ENCODE measurements at places on chromosomes 7 and 10. TPM values are rescaled to one million over a fixed set of nuclear protein-coding genes. Genes with fewer than 3 reads are reported as not detected.
A peak's percentile ranks its signal among the peaks of the same experiment; 100 is the strongest.

DNA sequence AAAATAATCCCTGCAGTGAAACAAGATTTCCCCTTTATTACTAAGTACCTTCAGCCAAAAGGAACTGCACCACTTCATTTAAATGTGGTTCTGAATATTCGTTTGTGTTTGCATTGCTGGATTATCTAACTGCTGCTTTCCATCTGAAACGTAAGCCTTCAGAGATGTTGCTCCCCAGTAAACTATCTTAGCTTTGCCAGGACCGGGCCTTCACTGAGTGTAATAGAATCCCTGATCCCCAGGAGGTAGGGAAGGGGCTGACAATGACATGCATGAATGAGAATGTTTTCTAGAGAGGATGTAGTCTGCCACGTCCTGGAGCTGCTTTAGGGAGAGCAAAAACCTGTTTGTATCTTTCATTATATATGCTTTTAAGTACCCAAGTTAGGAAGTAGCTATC lies 19.5 kb upstream of the INSYN2A start:
- H3K27me3 ChIP-seq, result no peaks in the 10 kb centered on the region
- no peaks in the 10 kb centered on the region for H3K36me3 ChIP-seq
- no peak overlapping the region for H3K27ac ChIP-seq
- no peaks in the 10 kb centered on the region for H3K4me1 ChIP-seq
- no peak overlapping the region for H3K4me3 ChIP-seq

DNA sequence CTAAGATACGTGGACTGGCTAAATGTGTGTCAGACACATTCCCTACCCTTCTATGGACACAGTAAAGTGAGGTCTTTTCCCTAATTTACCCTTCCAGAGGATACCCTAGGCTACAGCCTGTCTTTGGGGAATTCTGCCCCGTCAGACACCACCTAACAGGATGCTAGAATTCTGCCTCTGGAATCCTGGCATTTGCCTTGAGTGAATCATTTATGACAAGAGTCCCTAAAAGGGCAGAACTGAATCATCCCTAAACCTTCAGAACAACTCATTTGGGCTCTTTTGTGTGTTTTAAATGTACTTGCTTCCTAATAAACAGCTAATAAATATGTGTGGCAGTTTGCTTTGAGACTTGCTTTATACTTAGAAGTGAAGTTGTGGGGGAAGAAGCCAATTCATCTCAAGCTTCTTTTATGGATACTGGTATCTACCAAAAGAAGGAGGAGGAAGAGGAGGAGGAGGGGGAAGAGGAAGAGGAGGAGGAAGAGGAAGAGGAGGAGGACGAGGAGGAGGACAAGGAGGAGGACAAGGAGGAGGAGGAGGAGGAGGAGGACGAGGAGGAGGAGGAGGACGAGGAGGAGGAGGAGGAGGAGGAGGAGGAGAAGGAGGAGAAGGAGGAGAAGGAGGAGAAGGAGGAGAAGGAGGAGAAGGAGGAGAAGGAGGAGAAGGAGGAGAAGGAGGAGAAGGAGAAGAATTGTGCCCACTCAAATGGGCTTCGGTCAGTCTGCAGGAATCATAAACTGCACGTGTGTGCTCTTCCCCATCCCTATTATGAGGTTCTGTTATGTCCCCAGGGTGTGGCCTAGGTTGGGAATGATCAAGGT lies 27.1 kb downstream of the PARP12 start:
- H3K36me3 ChIP-seq, result peaks cover 5% of the 10 kb centered on the region
- H3K4me1 ChIP-seq, result peaks cover 5% of the 10 kb centered on the region
- no peak for DNase-seq
- H3K4me3 ChIP-seq, result no peak overlapping the region

CDC14C gene
- not detected for total RNA-seq

GRCh38 chr10:77286531-77287508 lies 350.8 kb downstream of the KCNMA1 start:
- peak; percentile 4 for DNase-seq
- H3K27me3 ChIP-seq, result no peaks in the 10 kb centered on the region
- H3K4me1 ChIP-seq, result peaks cover 93% of the 10 kb centered on the region
- no peak overlapping the region for H3K4me3 ChIP-seq

- DNase-seq, result no peak
- no peak overlapping the region for H3K4me3 ChIP-seq
- H3K4me1 ChIP-seq, result peaks cover 7% of the 10 kb centered on the region
- H3K27ac ChIP-seq, result no peak overlapping the region
- no peaks in the 10 kb centered on the region for H3K36me3 ChIP-seq
Measured at GRCh38 chr7:127189074-127189473, 63.7 kb downstream of the GRM8 start.

DNA sequence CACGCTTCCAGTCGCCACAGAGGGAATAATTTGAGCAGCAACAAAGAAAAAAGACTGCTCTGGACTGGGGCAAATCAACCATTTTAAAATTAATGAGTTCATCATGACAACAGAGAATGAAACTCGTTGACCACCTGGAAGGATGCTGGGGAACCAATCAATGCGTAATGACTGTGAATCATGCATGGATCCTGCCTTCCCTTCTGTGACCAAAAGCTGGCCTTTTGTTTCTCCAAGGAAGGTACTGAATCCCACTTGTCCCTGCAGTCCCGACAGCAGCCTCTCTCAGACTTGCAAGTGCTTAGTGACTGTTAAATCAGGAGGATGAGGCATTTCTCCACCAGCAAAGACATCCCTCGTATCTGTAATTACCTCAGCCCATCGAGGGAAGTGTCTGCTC lies 68.0 kb upstream of the TNS3 start:
- H3K36me3 ChIP-seq, result no peaks in the 10 kb centered on the region
- peaks cover 8% of the 10 kb centered on the region for H3K4me1 ChIP-seq
- H3K27ac ChIP-seq, result no peak overlapping the region

GRCh38 chr10:79275431-79275851 lies 71.8 kb upstream of the PPIF start:
- H3K27me3 ChIP-seq, result no peaks in the 10 kb centered on the region
- H3K27ac ChIP-seq, result peak overlapping the region; percentile 71
- H3K4me1 ChIP-seq, result peaks cover 77% of the 10 kb centered on the region
- peak; percentile 86 for DNase-seq
- peak overlapping the region; percentile 5 for H3K4me3 ChIP-seq

ELAPOR2 gene
- total RNA-seq, result 7.3 TPM

GRCh38 chr7:26663874-26664273 lies 200.5 kb downstream of the SKAP2 start:
- no peaks in the 10 kb centered on the region for H3K27me3 ChIP-seq
- H3K4me1 ChIP-seq, result no peaks in the 10 kb centered on the region
- no peak overlapping the region for H3K27ac ChIP-seq
- H3K4me3 ChIP-seq, result no peak overlapping the region

- H3K36me3 ChIP-seq, result no peaks in the 10 kb centered on the region
- H3K4me1 ChIP-seq, result peaks cover 40% of the 10 kb centered on the region
- no peak for DNase-seq
Measured at GRCh38 chr7:47611045-47611511, 29.2 kb upstream of the TNS3 start.

MKI67 gene
- total RNA-seq, result 2.0 TPM

MMS19 gene
- total RNA-seq, result 37.9 TPM

GRCh38 chr10:77500754-77501151 lies 136.9 kb downstream of the KCNMA1 start:
- no peaks in the 10 kb centered on the region for H3K36me3 ChIP-seq
- H3K4me1 ChIP-seq, result peaks cover 45% of the 10 kb centered on the region
- H3K27me3 ChIP-seq, result no peaks in the 10 kb centered on the region
- DNase-seq, result no peak

DNA sequence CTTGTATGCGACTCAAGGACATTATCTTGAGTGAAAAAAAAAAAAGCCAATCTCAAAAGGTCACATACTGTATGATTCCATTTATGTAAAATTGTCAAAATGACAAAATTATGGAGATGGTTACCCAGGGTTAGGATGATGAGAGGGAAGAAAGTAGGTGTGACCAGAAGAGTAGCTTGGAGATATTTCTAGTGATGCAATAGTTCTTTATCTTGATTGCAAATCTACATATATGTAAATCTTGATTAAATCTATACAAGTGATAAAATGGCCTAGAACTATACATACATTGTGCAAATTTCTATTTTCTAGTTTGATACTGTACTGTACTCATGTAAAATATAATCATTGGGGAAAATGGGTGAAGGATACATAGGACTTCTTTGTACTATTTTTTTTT lies 4.6 kb downstream of the CEP41 start:
- H3K4me1 ChIP-seq, result peaks cover under 1% of the 10 kb centered on the region
- no peak for DNase-seq
- H3K27me3 ChIP-seq, result no peaks in the 10 kb centered on the region
- no peaks in the 10 kb centered on the region for H3K36me3 ChIP-seq
- no peak overlapping the region for H3K27ac ChIP-seq

GRCh38 chr10:122267849-122268737 lies 3.0 kb upstream of the BTBD16 start:
- peaks cover 13% of the 10 kb centered on the region for H3K36me3 ChIP-seq
- H3K4me1 ChIP-seq, result peaks cover 8% of the 10 kb centered on the region
- H3K27me3 ChIP-seq, result no peaks in the 10 kb centered on the region
- H3K27ac ChIP-seq, result no peak overlapping the region

GRCh38 chr7:988426-988911 lies 5.5 kb downstream of the CYP2W1 start:
- DNase-seq, result no peak
- H3K36me3 ChIP-seq, result no peaks in the 10 kb centered on the region
- H3K27ac ChIP-seq, result no peak overlapping the region
- peaks cover 10% of the 10 kb centered on the region for H3K4me1 ChIP-seq
- peaks cover 42% of the 10 kb centered on the region for H3K27me3 ChIP-seq
- no peak overlapping the region for H3K4me3 ChIP-seq

CCDC126 gene
- total RNA-seq, result 11.1 TPM

SFRP4 gene
- total RNA-seq, result 3.2 TPM

MMD2 gene
- not detected for total RNA-seq

- no peak overlapping the region for H3K27ac ChIP-seq
- no peaks in the 10 kb centered on the region for H3K4me1 ChIP-seq
- no peaks in the 10 kb centered on the region for H3K36me3 ChIP-seq
Measured at GRCh38 chr7:45873355-45873754, 473 bp upstream of the CCDC201 start.

- DNase-seq, result no peak
- no peaks in the 10 kb centered on the region for H3K36me3 ChIP-seq
- no peaks in the 10 kb centered on the region for H3K4me1 ChIP-seq
- no peak overlapping the region for H3K27ac ChIP-seq
- H3K4me3 ChIP-seq, result no peak overlapping the region
Measured at GRCh38 chr10:85734791-85735190, 631.8 kb downstream of the GRID1 start.

- H3K36me3 ChIP-seq, result no peaks in the 10 kb centered on the region
- no peaks in the 10 kb centered on the region for H3K27me3 ChIP-seq
- no peaks in the 10 kb centered on the region for H3K4me1 ChIP-seq
- H3K4me3 ChIP-seq, result no peak overlapping the region
- H3K27ac ChIP-seq, result no peak overlapping the region
- no peak for DNase-seq
Measured at GRCh38 chr7:158107806-158108205, 479.8 kb downstream of the PTPRN2 start.

DNA sequence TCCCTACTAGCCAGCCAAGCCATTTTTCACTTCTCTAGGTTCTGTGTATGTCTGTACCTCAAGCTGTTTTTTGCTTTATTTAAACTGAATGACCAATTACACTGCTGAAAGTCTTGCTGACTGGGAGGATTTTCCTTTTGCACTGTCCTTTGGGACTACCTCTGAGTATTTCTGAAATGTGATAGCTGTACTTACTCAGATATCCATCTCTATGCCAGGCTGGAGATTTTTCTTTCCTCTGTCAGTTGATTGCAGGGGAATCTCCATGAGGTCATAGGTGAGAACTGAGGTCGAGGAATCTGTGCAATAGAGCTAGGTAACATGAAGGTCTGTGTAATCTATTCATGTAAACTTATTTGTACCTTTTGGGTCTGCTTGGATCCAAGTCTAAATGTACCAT lies 38.9 kb upstream of the ANKRD1 start:
- H3K4me3 ChIP-seq, result no peak overlapping the region
- H3K36me3 ChIP-seq, result no peaks in the 10 kb centered on the region
- H3K27me3 ChIP-seq, result no peaks in the 10 kb centered on the region
- no peak overlapping the region for H3K27ac ChIP-seq
- peaks cover 7% of the 10 kb centered on the region for H3K4me1 ChIP-seq
- DNase-seq, result no peak

DNA sequence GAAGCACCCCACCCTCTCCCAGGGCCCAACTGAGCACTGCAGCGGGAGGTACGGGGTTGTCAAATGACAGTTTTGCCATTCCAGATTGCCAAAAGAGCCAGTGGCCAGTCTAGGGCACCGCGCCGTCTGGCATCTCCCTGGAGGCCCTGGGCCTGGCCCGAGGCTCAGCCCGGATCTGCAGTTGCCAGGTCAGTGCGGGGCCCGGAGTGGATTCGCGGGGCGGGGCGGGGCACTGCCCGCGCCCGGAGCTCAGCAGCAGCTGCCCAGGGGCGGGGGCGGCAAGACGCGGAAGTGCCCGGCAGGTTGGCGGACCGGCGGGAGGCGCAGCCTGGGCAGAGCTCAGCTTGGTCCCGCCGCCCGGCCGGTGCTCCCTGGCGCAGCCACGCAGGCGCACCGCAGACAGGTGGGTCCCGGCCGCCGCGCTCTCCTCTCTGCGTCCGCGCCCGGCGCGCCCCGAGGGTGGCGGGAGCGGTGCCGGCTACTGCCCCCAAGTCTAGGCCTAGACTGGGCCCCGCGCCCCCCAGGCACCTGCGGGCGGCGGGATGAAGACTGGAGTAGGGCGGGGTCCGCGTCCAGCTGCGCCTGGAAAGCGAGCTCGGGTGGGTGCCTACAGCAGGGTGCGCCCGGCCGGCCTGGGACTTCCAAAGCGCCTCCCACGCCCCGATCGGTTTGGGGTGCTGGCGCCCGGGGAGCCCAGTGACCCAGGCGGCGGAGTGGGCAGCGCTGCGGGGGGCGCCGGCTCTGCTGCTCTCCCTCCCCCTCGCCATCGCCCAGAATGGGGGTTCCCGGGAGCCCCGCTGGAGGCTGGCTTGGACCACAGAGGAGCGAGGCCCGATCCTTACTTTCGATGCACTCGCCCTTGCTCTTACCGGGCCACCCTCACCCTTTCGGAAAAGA lies at the start of gene IRF5:
IRF5 (plus strand) TSS at position 281 of the 897 bp plus-strand sequence. CDS start 4,155 bp downstream, outside the sequence.
- no peaks in the 10 kb centered on the region for H3K4me1 ChIP-seq
- peak within 1 kb of the TSS; percentile 56 for H3K27ac ChIP-seq
- H3K27me3 ChIP-seq, result peaks cover 14% of the 10 kb centered on the region
- H3K36me3 ChIP-seq, result no peaks in the 10 kb centered on the region

AKR1D1 gene
- not detected for total RNA-seq

Data from sigmoid colon (tissue), 7 donors.